ENCODE measurements at places on chromosomes 16 and 17.

GRCh38 chr16:55265926-55266325, 58.1 kb upstream of the IRX6 start:
- DNase-seq: no peak

DNA sequence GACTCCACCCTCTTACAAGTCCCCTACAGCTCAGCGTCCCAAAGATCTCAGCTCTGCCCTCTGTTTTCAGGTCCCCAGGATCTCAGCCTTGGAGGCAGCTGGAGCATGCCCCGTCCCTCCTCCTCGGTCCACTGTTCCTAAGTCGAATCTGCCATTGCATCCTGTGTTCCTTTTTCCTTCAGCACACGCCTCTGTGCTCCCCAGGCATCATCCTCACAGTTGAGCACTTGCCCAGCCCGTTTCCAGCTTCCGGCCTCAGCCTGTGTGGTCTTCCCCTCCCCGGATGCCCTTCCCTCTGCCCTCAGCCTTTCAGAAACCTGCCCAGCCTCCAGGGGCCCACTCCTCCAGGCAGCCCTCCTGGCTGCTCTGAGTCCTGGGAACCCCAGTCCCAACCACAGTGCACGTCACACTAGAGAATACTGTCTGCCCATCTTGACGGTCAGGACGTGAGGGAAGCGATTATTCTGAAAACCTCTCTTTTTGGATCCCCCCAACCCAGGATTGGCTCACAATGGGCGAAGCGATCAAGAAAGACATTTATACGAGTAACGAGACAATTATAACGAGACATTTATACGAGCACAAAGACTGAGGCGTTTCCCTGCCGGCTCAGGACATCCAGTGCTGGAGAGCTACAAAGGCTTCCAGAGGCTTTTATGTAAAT, 41.4 kb downstream of the RPH3AL start:
- DNase-seq: no peak

DNA sequence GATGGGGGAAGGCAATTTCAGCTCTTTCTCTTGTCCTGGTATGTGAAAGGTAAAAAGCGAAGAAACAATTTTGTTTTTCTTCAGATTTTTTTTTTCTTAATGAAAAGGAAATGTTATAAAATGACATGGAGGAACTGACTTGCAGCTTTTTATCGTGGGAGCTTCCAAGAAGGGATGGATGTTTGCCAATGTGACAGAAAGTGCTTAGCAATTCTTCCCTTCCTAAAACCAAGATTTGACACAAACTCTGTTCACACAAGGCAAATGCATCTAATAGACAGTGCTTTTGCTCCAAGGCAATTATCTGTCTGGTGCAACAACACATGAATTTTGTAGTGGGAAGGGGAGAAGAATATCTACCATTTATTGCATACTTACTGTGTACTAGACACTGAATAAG, 988.5 kb downstream of the CDH11 start:
- DNase-seq: no peak

DNA sequence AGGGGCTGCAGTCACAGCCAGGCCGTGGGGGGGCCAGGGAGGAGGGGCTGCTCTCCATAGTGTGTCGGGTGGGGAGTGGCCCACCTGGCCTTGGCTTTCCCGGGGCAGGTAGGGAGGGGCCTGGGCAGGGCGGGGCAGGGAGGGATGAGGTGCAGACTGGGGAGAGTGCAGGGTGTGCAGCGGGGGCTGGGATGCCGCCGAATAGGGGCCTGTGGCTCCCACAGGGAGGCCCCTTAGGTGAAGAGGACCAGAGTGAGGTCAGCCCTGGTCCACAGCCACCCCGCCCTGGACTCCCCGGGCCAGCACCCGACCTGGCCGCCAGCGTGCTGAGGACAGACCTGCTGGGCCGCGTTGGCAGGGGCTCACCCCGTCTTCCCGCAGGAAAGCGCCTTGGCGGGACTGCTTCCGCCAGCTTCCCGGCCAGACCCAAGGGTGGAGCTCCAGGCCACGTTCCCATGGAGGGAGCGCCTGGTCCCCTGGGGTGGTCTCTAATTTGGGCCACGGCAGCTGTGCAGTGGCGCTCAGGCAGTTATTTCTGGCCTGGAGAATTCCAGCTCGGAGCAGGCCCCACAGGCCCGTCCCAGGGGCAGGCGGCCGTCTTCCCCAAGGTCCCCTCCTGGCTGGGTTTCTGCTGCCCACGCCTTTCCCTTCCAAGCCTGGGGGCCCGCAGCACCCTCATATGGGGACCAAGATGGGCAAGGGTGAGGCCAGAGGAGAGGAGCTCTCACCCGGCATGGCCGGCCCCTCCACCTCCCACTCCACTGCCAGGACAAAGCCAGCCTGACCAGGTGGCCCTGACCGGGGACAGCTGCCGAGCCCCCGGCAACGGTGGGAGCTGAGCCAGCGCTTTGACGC, 27.9 kb downstream of the CACNA1H start:
- DNase-seq: no peak

DNA sequence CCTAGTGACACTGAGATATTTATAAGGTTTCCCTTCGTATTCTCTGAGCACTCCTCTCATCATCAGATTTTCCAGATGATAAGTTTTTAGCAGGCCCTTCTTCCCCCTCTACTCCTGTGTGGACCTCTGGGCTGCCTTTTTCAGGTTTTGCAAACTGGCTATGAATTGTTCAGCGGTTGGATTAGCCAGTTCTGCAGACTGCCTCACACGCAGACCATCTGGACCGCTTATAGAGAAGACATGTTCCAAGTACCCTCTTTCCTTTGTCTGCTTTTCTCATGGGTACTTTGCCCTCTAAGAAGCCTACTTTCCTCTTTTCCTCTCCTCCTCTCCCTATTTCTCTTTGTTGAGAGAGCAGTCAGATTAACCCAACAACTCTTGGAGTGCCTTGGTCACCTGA, 111.6 kb downstream of the GRIN2A start:
- no peak for DNase-seq

GRCh38 chr16:67874372-67874771, 1.5 kb downstream of the EDC4 start:
- no peak for DNase-seq

DNA sequence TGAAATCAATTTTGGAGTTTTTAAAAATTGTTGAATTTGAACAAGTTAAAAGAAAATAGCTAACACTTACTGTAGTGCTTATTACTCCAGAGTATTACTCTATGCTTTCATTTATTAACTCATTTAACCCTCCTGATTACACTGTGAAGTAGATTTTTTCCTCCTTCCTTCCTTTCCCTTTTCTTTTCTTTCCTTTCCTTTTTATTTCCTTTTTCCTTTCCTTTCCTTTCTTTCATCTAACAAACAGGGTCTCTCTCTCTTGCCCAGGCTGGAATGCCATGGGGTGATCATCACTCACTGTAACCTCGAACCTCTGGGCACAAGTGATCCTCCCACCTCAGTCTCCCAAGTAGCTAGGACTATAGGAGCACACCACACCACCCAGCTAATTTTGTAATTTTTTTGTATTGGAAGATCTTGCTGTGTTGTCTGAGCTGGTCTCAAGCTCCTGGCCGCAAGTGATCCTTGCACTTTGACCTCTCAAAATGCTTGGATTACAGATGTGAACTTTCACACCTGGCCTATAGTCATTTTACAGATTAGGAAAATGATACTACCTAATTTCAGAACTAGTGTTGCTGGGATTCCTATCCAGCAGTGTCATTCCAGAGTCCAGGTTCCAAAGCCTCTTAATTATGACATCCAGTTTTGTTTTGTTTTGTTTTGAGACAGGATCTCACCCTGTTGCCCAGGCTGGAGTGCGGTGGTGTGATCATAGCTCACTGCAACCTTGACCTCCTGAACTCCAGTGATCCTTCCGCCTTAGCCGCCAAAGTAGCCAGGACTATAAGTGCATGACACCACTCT, 59.9 kb downstream of the TAOK1 start:
- DNase-seq: no peak

DNA sequence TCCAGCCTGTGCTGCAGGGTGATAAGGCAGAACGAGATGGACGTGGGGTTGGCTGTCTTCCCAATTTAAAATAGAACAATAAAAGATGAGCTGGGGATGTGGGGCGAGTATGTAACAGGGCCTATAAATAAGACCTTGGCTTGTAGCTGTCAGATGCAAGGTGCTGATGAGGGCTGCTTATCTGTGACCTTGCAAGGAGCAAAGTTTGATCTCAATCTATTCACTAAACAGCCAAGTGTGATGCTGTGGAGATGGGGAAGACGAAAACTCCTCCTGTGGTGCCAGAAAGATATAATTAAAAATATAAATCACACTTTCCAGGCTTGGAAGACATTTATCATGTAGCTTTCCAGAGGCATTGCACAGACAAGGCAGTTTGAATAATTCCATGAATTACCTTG, 26.7 kb upstream of the TEX2 start:
- no peak for DNase-seq

- DNase-seq: no peak
Observed at GRCh38 chr17:80901319-80901718, 90.3 kb upstream of the CHMP6 start.

- DNase-seq: no peak
Observed at GRCh38 chr17:79652999-79653643, 42.3 kb upstream of the RBFOX3 start.

DNA sequence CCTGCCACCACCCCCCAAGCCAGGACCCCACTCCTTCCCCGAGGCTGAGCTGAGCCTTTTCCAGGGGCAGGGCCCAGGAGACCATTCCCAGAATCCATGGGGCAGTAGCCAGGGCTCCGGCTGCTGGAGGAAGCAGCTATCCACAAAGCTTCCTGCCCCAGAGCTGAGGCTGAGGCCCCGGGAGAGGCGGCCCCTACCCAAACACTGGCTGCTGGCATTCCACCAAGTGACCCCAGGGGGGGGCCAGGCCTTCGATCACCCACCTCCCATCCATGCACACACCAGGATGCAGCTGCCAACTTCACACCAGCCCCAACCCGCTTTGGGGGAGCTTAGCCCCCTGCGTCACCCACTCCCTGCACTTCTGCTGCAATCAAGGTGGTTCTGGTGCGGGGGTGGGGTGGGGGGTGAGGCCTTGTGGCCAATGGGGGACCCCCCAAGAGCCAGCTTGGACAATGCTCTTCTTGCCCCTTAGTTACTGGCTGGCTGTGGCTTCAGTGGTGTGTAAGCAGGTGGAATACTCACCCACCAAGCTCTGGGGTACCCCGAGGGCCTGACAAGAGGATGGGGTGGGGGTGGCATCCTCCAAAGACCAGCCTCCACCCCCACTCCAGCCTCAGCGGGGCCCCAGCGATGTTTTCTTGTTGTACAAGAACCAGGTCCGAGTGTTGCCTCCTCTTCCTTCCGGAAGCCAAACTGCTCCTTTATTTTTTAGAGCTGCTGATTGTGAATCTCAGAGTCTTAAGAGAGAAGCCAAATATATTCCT, 16.8 kb downstream of the MYBBP1A start:
- DNase-seq: no peak

GRCh38 chr16:51129105-51129504, 22.0 kb downstream of the SALL1 start:
- no peak for DNase-seq

GRCh38 chr17:82449131-82449882, 1.2 kb downstream of the CYBC1 start:
- DNase-seq: no peak

GRCh38 chr16:67701420-67701819, 17.7 kb downstream of the GFOD2 start:
- no peak for DNase-seq

DNA sequence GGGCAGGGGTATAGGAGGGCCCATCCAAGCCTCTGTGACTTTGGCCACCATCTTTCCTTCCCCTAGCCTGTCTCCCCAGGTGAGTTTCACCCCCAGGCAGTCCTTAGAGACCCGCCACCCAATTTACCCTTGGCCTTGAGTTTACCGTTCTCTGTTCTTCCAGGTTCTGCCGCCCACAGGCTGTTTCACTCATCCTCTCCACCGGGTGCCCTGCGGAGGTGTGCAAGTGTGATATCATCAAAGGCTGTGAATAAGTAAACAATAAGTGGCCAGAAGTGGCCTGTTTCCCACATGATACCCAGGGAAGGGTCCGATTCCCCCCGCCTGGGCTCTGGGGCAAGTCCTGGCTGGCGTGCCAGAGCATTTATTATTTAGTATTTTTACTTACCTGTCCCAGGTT, 15.1 kb upstream of the TLCD3B start:
- DNase-seq: no peak

- DNase-seq: no peak
Observed at GRCh38 chr17:66002812-66003211, 189.1 kb downstream of the CEP112 start.

GRCh38 chr17:72447251-72447640, 326.4 kb downstream of the SOX9 start:
- DNase-seq: no peak

GRCh38 chr16:50742576-50743200, 802 bp downstream of the CYLD start:
- DNase-seq: no peak

DNA sequence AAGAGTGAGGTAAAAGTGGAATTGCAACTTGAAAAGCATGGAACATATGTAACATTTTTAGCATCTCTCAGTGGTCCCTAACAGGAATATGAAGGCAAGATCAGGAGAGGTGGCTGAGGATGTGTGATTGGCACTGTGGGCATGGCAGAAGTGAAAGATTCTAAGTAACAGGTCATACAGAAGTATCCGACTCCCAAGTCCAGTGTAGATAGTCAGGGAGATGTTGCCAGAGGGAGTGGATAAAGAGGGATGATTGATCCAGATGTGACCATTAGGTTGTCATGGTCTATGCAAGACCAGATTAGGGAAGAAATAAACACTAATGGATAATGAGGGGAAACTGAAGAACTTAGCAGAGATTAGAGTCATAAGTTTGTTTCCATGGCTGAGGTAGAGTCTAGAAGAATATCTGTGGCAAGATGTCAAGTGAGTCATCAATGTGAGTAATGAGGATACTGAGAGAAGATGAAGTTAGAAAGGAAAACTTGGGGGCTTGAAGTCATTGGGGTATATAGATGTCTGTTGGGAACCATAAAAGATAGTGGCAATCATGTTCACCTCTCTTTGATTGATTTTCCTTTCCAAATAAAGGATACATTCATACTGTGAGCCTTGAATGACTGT, 23.9 kb upstream of the CAPNS2 start:
- DNase-seq: peak; percentile 38

DNA sequence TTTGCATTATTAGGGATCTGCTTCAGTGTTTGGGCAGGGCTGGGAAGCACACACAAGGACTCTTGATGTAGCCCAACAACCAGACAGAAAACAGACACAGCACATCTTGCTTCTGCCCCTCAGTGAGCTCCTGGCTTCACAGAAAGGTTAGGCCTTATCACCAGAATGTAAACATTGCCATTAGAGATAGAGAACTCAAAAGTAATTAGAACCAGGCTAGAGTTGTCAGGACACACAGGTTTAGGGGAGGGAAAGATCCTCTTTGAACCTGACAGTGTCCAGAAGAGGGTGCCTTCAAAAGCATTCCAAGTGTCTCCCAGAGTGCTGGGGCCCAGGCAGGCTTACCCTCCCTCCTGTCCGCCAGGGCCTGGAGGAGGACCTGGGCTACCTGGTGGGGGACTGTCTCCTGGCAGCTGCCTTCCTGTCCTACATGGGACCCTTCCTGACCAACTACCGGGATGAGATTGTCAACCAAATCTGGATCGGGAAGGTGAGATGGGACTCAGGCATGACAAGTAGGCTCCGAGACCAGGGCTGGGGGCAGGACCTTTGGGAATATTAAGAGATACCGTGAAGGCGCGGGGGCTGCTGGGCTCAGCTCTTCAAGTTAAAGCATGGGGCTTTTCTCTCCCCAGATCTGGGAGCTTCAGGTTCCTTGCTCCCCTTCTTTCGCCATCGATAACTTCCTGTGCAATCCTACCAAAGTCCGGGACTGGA, 16.9 kb upstream of the KDM6B start:
- DNase-seq: no peak

GRCh38 chr17:205817-206216, 24.4 kb upstream of the DOC2B start:
- no peak for DNase-seq

- DNase-seq: no peak
Observed at GRCh38 chr17:46931596-46931995, 8.6 kb downstream of the GOSR2 start.
